GM06990 (cell line): ENCODE measurements at places on chromosomes 7 and 10.

GRCh38 chr10:96902731-96903358 lies 70.7 kb downstream of the LCOR start:
- no peak for DNase-seq

GRCh38 chr7:45292481-45292880 lies 134.9 kb downstream of the RAMP3 start:
- no peak for DNase-seq

- DNase-seq: peak; percentile 18
These were observed 80.8 kb downstream of the VWDE start for GRCh38 chr7:12322903-12323300.

- DNase-seq: no peak
These were observed 17.0 kb downstream of the KCP start for GRCh38 chr7:128893251-128894100.

GRCh38 chr10:28810057-28810870 lies 132.9 kb downstream of the BAMBI start:
- DNase-seq: no peak

- DNase-seq: no peak
These were observed 68.5 kb downstream of the LRRN3 start for GRCh38 chr7:111159426-111159825.

DNA sequence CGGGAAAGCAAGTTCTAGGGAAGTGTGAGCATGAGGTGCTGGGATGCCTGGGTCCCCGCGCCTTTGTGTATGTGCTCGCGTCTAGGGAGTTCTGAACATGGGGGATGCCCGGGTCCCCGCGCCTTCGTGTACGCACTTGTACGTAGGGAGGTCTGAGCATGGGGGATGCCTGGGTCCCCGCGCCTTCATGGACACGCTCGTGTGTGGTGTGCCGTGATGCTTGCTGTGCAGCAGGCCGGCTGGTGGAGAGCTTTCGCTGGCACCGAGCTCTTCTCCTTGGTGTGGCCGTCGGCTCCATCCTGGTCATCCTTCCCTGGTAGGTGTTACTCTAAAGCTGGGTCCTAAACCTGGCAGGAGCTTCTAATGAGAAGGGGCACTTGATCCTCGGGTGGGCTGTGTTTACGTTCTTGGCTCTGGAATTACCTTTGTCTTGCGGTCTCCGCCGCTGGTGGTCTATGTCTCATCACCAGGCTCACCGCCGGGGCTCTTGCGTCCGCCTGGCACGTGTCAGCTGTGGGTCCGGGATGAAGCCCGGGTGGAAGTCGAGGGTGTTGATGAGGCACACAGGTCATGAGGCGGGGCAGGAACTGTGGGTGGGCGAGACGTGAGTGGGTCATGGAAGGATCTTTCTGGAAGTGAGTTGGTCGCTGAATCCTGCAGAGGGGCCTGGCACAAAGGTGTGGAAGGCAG lies 63.5 kb downstream of the DNAJB6 start:
- no peak for DNase-seq

DNA sequence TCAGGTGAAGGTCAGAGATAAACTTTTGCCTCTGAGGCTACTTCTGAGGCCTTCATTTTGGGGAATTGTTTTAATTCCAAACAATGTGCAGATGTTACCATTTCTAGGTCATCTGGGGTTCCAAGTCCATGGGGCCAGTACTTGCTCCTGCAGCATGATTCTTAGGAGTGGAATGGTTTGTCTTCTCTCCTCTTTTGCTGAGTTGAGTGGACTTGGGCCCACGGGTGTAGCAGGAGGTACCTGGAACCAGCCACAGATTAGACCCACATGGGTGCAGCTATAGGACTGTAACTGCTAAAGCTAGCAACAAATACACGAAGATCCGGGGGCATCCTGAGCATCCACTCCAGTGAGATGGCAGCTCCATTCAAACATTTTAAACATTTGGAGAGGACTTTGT lies 41.6 kb downstream of the WIPF3 start:
- no peak for DNase-seq

- DNase-seq: no peak
These were observed 81.9 kb downstream of the BMPER start for GRCh38 chr7:33986951-33987947.

GRCh38 chr10:32713560-32713959 lies 244.5 kb downstream of the ITGB1 start:
- DNase-seq: no peak

DNA sequence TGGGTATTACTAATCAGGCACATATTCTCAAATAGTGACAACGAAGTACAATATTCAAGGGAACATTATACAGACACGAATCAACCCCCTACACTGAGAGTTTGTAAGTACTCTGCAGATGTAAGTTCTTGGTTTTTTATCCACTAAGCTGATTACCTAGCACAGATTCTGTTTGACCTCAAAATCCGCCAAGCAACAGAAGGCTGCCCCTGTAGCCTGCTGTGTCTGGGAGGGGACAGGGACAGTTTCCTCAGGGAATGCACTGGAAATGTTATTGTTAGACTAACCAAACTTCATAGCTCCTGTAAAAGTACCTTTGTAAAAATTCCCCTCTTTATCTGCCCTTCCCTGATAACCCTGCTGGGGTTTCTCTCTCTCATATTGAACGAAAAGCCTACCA lies 45.2 kb upstream of the ZRANB1 start:
- no peak for DNase-seq

DNA sequence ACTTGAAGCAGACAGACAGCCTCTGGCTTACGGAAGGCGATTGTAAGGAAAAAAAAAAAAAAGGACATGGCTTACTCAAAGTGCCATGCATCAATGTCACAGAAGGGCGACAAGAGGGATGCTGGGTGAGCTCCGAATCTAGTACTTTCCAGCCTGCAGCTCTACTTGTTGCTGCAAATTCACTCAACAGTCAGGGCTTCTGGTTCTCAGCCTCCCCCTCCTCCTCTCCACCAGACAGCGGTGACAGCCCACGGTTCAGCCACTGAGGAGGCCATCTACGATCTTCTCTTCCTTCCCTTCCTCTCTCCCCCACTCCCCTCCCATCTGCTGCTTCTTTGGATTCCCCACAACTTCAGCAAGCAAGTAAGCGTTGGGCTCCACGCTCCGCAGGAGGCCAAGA lies 63.5 kb downstream of the PRKAG2 start:
- no peak for DNase-seq

- DNase-seq: peak; percentile 84
These were observed 2.0 kb downstream of the FBXL15 start for GRCh38 chr10:102422545-102423129.

GRCh38 chr7:136405931-136406777 lies 429.0 kb upstream of the MTPN start:
- DNase-seq: peak; percentile 6
